Articular chondrocyte of knee joint (primary cell): ENCODE measurements at places on chromosomes 12 and 14. TPM values are rescaled to one million over a fixed set of nuclear protein-coding genes. Genes with fewer than 3 reads are reported as not detected.

Gene ZNF26
- total RNA-seq: 11.3 and 14.2 TPM in 2 replicates

Gene DTX1
- not detected in 2 replicates for total RNA-seq

Gene CPSF6
- 23.0 and 29.9 TPM in 2 replicates for total RNA-seq

Gene BDKRB1
- 13.2 and 21.7 TPM in 2 replicates for total RNA-seq

Gene ATL1
- 15.0 and 16.4 TPM in 2 replicates for total RNA-seq
